Activated CD8-positive, alpha-beta memory T cell treated with anti-CD3 and anti-CD28 coated beads for 48 hours (primary cell): ENCODE measurements at places on chromosomes 11 and 22.

DNA sequence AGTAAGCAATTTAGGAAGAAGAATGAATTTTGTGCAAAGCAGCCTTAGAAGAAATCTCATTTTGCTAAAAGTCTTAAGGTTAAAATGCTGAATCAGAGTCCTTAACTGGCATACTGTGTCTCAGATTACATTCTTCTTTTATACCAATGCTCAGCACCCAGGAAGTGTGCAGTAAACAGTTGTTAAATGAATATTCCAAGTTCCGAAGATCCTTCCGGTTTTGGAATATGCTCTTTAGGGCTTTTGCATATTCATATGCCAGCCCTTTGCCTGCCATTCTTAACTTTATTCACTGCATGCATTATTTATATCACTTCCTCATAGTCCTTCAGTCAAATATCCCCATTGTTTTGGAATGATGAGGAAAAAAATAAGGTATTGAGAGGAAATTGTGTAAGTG lies 242.0 kb downstream of the DDX10 start:
- no peak for DNase-seq

DNA sequence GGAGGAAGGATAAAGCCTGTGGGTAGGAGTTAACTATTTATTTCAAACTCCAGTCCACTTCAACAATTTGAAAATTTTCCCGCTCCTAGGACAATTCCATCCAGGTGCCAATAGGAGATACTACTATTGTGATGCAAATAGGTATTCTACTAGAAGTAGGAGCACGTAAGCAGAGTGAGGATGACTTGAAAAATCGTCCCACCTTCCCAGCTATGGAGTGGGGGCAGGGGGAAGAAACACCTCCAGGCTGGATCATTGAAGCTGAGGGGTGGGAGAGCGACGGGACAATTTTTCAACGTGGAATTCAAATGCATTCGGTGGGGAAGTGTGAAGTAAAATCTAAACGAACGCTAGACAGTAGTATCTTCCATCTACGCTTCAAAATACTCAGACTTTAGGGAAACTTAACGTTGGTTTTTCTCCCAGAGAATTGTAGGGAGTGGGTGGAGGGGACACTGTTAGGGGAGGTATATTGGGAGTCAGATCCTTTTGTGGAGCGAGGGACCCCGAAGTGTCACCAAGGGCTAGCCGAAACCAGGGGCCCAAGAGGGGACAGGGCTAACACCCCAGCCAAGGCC lies 523 bp upstream of the ARHGAP42 start:
- DNase-seq, result no peak

GRCh38 chr22:43186272-43187170 lies at the start of gene TTLL12:
Gene TTLL12, minus strand, starts transcription at chr22:43187134. Its CDS starts 65 bp downstream, at chr22:43187069.
- DNase-seq, result peak; percentile 33

- no peak for DNase-seq
Observed at GRCh38 chr11:82999232-82999631, 72.5 kb downstream of the RAB30 start.
